NCI-H2081 treated with DMSO at 0.1 percent for 48 hours (cell line): ENCODE measurements at places on chromosomes 6 and 20.

- no peak for DNase-seq
These were observed 146.9 kb upstream of the SGK1 start for GRCh38 chr6:134464690-134465411.

DNA sequence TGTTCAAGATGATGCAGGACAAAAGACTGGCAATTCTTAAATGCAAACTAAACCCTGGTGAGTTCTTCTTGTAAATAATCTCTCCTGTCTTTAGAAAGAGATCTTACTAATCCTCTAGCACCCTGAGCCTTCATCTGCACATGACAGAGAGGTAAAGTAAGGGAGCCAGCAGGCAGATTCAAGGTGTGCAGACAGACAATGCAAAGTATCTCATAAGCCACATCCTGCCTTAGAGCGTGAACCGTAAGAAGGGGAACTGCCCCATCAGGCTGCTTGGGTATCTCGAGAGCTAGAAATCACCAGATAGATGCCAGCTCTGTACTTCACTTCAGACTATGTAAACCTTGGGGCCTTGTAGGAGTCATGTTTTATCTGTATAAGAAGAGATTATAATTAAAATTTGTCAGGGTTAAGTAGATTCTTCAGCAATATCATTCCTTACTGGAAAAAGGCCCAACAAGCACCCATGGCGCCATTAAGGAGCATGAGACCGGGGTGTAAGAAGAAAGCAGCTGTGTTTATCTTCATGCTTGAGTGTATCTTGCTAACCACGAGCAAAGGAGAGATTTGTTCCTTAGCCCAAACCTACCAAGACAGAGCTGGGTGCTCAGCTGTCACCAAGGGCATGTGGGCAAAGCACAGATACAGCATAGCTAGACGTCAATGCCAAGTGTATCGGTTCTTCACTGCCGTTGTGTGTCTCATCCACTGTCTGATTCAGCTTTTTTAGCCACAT lies 24.4 kb downstream of the CNR1 start:
- DNase-seq, result no peak

GRCh38 chr20:19826179-19826914 lies 68.3 kb downstream of the RIN2 start:
- DNase-seq, result no peak

DNA sequence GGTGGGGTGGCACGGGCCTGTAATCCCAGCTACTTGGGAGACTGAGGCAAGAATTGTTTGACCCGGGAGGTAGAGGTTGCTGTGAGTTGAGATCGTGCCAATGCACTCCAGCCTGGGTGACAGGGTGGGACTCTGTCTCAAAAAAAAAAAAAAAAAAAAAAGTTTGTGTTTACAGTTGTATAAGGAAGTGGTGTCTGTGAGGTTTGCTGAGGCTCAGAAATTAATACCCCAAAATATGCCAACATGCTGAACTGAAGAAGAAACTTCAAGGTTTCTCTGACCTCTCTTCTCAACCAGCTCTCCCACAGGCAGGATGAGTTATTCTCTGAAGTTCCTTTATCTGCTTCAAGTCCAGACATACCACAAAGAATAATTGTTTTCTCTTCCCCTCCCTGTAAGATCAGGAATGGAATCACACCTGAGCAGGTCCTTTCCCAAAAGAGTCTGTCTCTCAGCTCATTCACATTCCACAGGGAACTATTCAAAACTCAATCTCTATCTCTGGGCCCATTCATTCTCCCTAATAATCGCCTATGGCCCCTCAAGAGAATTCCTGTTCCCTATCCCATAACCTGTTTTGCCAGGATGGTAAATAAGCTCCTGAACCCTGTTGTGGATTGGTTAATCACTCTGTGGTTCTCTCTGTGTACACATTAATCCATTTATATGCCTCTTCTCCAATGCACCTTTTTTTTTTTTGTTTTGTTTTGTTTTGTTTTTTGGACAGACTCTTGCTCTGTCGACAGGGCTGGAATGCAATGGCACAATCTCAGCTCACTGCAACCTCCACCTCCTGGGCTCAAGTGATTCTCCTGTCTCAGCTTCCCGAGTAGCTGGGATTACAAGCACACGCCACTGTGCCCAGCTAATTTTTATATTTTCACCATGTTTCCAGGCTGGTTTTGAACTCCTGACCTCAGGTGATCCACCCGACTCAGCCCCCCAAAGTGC lies 17.4 kb upstream of the KIFC1 start:
- no peak for DNase-seq

- DNase-seq, result no peak
These were observed 12.0 kb upstream of the UQCC2 start for GRCh38 chr6:33723371-33724085.

DNA sequence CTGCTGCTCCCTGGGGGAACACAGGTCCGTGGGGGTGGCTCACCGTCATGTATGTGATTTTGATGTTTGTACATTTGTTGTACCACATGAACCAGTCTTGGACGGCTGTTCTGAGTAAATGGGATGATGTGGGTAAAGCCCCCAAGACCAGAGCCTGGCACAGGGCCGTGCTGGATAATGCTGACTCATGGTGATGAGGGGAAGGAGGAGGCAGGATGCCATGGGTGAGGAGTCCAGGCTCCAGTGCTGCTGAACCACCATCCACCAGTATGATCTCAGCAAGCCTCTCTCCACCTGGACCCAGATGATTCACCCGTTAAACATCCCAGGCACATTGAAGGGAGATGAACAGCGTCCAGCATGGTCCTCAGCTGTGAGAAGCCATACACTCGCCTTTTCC lies 9.6 kb upstream of the APCDD1L start:
- DNase-seq, result no peak
